Skin of body (tissue), 3 donors: ENCODE measurements at places on chromosomes 3 and 15.
A peak's percentile ranks its signal among the peaks of the same experiment; 100 is the strongest.

- peak; percentile 41 for DNase-seq
Observed at GRCh38 chr15:65054333-65055200, 9.4 kb downstream of the SLC51B start.

DNA sequence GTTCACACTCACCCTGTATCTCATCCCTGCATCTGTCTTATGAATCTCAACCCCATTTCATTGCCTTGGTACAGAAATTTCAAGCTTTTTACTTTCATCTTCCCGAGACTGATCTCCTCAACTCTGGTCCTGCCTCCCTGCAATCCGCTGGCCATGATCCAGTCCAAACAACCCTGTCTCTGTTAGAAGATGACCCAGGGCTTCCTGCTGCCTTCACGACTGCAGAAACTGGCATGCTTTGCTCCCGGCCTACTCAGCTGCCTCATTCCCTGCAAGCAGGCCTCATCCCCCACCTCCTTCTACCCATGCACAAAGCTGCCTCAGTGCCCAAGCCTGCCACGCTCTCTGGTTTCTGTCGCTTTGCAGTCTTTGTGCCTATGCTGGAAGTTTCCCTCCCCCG lies 12.4 kb downstream of the HES1 start:
- DNase-seq: no peak

GRCh38 chr3:112437146-112438022 lies 61.9 kb downstream of the BTLA start:
- no peak for DNase-seq

- DNase-seq: no peak
Observed at GRCh38 chr3:87792534-87793336, 266.1 kb downstream of the CGGBP1 start.

DNA sequence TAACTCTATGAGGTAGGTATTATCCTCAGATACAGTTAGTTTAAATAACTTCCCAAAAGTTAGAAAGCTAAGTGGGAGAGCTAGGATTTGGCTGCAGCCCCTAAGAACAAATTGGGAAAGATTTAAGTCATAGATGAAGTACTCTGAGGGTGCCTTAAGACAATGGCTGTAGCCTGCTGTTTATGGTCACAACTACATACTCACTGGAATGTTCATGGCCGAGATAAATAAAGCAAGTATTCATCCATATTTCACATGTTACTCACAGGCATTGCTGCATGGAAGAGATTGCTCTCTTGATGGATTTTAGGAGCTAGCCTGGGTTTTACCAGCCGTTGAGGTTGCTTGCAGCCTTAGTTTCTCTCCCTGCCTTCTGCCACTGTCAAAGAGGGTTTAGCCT lies 145.0 kb downstream of the CMSS1 start:
- DNase-seq: no peak

- DNase-seq: no peak
Observed at GRCh38 chr15:39188930-39189329, 391.9 kb upstream of the THBS1 start.

DNA sequence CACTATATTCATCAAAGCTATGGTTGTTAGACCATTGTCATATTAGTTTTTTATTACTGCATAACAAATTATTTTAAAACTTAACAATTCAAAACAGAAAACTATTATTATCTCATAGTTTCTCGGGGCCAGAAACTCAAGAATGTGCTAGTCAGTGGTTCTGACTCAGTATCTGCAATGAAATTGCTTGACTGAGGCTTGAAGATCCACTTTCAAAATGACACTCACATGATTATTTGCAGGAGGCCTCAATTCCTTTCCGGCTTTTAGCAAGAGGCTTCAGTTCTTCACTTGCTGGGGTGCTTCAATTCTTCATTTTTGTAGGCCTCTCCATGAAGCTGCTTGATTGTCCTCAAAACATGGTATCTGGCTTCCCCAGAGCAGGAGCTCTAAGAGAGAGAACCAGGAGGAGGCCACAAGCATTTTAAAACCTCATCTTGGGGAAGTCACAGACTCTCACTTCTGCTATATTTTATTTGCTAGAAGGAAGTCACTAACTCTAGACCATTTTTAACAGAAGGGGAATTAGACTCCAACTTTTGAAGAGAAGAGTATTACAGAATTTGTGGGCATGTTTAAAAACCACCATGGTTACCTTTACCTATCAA lies 383.7 kb downstream of the MFSD1 start:
- no peak for DNase-seq

DNA sequence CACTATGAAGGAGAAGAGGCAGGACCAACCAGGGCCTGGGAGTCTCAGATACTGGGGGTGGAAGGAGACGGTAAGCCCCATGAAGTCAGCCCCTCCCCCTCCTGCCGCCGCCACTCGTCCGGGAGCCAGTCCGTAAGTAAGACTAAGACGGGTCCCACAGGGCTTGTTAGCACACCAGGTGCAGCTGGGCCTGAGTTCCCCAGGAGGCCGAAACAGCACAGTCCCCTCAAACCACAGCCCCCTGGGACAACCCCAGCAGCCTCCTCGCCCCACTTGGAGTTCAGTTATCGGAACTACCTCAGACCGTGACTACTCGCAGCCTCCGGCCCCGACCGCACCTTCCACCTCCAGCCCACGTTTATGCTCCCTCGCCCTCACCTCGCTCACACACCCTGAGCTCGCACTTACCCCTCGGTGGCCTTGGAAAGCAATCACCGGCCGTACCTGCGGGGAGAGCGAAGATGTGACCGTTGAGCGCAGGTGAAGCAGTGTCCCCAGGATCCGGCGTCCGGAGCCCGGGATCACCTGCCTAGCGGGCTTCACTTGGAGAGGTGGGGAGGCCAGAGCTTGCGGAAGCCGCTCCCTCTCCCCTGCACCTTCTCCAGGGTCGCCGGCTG lies 557 bp downstream of the ELL3 start:
- no peak for DNase-seq

DNA sequence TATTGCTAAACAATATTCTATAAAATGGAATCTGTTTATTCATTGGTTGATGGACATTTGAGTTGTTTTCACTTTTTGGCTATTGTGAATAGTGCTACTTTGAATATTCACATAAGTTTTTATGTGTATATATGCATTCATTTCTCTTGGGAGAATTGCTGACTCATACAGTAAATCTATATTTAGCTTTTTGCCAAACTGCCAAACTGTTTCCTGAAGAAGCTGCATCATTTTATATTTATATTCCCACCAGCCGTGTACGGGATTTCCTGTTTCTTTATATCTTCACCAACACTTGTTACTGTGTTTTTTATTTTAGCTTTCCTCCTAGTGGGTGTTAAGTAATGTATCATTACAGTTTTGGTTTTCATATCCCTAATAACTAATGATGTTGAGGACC lies 12.5 kb upstream of the TCAIM start:
- DNase-seq: no peak

DNA sequence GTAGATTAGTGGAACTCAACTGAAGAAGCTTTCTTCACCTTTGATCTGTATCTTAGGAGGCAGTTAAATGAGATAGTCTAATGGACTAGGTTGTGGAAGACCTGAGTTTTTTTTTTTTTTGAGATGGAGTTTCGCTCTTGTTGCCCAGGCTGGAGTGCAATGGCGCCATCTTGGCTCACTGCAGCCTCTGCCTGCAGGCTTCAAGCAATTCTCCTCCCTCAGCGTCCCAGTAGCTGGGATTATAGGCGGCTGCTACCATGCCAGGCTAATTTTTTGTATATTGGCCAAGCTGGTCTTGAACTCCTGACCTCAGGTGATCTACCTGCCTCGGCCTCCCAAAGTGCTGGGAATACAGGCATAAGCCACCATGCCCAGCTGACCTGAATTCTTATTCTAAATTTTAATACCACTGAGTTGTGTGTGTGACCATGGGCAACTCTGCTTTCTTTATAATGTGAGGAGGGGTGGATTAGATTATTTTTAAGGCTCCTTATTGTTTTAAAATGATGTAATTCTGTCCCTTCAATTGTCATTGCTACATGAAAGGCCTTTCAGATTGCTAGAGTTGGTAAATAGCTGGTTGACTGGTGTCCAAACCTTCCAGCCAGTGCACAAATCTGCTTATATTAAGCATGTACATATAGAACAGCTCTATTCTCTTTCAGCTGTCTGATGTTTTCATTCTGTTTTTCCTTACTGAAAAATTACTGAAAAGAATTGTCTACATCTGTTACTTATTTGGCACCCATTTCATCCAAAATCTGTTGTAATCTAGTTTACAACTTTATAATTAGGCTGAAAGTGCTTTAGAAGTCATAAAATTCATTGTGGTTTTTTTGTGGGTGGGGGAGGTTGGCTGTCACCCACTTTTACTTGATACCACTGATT lies 2.3 kb downstream of the LNP1 start:
- DNase-seq: peak; percentile 63

GRCh38 chr3:156307704-156308103 lies 187.3 kb downstream of the KCNAB1 start:
- no peak for DNase-seq

GRCh38 chr3:123740391-123740822 lies 143.7 kb downstream of the MYLK start:
- no peak for DNase-seq

DNA sequence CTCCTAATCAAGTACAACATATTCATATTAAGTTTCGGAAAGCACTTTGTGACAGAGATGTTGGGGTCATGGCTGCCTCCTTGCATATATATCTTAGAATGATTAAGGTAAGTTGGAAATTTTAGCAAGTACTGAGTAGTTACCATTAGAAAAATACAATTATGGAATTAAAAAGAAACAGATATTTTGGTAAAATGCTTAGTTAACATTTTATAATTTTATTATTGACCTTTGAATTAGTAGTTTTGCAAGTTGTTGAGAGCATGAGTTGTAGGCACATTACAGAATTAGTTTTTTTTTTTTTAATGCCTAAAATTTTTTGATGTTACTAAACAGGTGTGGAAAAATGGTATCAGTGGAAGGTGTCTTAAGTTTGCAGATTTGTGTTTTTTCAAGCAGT lies 20.6 kb downstream of the AP4E1 start:
- no peak for DNase-seq

GRCh38 chr15:56765251-56765650 lies 31.9 kb upstream of the ZNF280D start:
- DNase-seq: peak; percentile 84

DNA sequence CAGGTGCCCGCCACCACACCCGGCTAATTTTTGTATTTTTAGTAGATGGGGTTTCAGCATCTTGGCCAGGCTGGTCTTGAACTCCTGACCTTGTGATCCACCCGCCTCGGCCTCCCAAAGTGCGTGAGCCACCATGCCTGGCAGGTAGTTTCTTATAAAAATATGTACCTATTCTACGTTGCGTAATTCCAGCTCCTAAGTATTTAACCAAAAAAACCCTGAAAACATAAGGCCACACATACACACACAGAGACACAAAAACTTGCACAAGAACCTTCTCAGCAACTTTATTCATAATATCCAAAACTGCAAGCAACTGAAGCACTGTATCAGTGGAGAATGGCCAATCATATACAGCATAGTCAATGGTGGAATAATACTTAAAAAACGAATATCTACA lies 5.3 kb downstream of the RNF168 start:
- no peak for DNase-seq

DNA sequence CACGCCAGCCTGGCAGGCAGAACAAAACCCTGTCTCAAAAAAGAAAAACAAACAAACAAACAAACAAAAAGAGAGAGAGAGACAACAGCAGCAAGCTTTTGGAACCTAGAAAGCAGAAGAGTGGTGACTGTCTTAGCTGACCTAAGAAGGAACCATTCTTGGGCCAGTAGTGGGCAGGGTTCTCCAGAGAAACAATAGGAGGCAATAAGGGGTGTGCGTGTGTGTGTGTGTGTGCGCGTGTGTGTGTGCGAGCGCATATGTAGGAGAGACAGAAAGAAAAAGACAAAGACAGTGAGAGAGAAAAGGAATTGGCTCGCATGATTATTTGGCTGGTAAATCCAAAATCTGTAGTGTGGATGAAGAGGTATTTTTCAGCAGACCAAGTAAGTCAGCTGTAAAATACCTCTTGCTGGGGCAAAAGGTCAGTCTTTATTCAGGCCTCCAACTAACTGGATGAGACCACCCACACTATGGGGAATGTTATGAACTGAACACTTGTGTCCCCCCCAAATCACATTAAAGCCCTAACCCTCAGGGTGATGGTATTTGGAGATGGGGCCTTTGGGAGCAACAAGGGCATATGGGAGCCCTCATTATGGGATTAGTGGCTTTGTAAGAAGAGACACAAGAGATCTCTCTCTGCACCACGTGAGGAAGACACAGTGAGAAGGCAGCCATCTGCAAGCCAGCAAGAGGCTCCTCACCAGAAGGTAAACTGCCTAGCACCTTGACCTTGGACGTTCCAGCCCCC lies 15.1 kb upstream of the BLM start:
- DNase-seq: no peak

DNA sequence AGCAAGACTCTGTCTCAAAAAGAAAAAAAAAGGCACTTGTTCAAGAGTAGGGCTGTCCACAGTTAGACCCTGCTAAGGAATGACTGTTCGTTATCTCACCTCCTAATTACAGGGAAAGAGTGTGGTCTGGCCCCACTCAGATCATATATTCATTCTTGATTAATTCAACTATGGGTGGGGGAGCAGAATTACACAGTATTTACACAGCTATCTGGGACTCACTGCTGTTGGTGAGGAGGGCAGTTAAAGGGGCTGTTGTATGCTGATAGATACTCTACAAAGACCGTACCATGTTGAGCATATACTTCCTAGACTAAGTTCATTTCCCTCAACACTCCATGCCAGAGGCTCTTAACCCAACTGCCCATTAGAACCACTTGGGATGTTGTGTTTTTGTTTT lies 3.8 kb upstream of the ZNF620 start:
- DNase-seq: no peak

- no peak for DNase-seq
Observed at GRCh38 chr3:181174676-181175233, 185.2 kb upstream of the DNAJC19 start.

DNA sequence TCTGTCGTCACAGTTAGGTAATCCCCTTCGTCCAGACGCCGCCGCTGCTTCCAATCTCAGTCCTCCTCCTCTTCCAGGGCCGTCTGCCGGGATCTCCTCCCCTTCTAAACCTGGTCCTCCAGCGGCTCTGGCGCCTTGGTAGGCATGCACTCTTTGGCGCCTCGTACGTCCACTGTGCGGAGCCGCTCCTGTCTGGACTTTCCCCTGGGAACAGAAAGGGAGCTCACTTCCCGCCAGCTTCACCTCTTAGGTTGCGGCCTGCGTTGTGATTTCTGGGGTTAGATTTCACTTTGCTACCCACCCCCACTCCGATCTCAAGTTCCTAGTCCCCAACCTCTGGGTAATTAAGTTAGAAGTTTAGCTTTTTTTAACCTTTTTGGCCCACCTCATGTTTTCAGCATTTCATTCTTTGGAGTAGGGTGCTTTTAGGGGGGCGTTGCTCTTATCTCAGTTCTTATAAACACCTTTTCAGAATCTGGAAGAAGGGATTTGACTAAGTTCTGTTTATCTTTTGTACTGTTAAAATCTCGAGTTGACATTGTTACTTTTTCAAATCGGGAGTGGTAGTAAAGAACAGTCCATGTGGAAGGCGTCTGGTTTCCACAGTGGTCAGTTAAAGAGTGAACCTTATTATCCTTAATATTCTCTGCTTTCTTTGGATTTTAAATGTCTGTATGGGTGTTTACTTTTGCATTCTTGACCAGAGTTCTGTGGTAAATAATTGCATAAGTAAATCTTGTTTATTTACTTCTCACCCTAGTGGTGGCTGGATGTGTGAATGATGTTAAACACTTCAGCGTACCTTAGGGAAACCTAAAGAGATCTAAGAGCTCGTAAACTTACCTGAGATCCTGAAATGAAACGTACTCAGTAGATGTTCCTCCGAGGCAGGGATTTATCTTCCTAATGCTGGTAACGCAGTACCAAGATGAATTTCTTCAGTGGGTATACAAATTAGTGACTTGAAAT lies 611 bp downstream of the CTDSPL2 start:
- peak; percentile 69 for DNase-seq

- no peak for DNase-seq
Observed at GRCh38 chr15:89808160-89808870, 6.3 kb downstream of the ANPEP start.
